ENCODE measurements at places on chromosomes 12 and 14.

DNA sequence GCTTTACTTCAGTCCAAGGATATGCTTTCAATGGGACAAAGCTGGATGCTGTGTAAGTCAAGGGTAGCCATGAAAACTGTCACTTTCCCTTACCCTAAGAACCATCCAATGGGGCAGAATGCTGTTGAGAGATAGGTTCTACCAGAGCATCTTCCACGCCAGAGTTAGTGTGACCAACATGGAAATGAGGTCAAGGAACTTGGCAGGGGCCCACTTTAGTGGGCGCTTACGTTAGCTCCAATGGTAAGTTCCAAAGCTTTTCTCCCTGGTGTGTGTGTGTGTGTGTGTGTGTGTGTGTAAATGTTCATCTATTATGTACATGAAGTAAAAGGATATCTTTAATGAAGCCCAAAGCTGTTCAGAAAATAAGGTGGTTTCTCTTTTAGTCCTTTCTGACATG is 124.1 kb downstream of the GTF2A1 start:
- no peak for DNase-seq

- DNase-seq, result no peak
These were observed 109.7 kb downstream of the GPATCH2L start for GRCh38 chr14:76261371-76261811.

DNA sequence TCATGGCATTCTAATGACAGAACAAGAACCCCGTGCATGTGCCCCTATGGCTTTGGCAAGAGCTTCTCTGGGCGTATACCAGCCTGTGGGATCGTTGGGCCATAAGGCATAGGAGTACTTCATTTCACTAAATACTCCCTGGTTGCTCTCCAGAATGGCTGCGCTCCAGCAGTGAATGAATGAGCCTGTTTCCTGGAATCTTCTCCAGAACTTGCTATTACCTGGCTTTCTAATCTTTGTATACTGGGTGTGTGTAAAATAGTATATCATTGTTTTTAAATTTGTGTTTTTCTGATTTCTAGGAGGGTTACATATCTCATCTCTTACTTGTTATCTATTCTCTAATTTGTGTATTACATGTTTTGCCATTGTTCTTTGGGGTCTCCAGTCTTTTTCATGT is 28.6 kb upstream of the EMP1 start:
- DNase-seq, result no peak

DNA sequence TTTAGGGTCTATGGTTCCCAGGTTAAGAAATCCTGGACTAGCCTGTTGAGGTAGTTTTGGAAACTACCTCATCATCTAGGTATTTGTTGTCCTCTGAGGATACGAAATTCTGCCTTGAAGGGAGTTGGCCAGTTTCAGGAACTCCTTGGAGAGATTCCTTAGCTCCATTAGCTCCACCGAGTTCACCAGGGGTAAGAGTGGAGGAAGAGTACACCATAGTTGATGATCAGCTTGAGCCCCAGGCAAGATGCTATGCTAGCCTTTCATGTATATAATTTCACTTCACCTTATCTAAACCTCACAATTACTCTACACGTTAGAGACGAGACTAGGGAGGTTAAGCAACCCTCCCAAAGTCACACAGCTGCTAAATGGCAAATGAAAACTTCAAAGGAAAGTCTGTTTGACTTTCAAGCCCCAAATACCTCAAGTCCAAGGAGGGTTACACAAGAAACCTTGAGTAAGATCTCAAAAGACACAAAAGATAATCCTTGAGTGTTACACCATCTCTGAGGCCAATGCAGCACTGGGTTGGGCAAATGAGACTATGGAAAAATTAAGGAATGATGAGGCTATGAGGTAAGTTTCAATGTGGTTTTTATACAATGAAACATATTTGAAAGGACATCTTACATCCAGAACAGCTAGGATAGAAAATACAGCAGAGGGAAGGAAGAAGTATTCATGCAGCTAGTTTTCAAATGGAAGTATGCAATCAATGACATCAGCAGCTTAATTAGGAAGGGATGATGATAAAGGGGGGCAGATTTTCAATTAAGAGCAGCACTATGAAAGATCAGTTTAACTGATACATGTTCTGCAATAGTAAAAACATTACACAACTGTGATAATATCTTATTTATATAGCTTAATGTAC is 97.2 kb upstream of the KRAS start:
- DNase-seq, result no peak

GRCh38 chr12:80802652-80803400 is 86.1 kb downstream of the MYF5 start:
- no peak for DNase-seq

- DNase-seq, result no peak
These were observed 123.3 kb downstream of the KCNC2 start for GRCh38 chr12:75086091-75087038.

DNA sequence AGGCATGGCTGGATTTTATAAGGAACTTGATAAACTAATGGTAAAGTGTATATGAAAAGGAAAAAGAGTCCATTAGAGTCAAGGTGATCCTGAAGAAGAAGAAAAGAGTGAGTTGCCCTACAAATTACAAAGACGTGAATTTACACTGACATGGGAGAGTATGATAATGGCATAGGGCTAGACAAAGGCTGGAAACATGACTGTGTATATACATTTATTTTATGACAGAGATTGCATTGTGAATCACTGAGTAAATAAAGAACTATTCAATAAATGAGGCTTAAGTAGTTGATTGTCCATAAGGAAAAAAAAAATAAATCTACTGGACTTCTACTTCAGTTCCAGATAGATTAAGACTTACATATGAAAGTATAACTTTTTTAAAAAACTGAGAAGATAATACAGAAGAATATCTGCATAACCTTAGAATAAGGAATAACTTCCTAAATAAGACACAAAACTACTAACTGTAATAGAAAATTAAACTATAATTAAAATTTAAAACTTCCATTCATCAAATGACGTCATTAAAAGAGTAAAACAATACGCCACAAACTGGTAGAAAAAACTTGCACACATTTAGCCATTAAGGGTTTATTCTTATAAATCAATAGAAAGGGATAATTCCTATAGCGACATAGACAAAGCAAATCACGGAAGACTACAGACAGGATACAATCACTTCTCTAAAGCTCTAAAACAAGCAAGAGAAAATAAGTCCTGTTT is 278.5 kb downstream of the NOVA1 start:
- DNase-seq, result peak; percentile 32

Data from NCI-H2081 (cell line).